NCI-H2107 (cell line): ENCODE measurements at places on chromosomes 1 and 21.
A peak's percentile ranks its signal among the peaks of the same experiment; 100 is the strongest.

GRCh38 chr1:170301596-170301995 is 155.8 kb downstream of the NTMT2 start:
- DNase-seq, result no peak

DNA sequence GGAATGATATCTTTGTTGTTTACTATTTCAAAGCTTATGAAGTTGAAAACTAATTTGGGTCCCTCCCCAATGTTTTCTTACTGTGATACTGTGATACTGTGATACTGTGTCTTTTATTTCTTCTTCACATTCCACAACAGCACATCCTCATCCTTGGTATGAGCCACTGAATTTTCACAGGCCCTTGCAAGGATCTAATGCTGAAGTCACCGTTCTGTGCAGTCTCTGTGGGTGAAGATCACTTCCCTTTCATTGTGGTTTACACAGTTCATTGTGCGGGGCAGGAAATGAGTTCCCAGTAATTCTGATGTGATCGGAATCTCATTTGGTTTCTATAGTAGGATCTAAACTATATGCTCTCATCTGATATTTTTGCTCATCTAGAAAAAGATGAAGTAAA is 32.1 kb upstream of the PAXBP1 start:
- no peak for DNase-seq

DNA sequence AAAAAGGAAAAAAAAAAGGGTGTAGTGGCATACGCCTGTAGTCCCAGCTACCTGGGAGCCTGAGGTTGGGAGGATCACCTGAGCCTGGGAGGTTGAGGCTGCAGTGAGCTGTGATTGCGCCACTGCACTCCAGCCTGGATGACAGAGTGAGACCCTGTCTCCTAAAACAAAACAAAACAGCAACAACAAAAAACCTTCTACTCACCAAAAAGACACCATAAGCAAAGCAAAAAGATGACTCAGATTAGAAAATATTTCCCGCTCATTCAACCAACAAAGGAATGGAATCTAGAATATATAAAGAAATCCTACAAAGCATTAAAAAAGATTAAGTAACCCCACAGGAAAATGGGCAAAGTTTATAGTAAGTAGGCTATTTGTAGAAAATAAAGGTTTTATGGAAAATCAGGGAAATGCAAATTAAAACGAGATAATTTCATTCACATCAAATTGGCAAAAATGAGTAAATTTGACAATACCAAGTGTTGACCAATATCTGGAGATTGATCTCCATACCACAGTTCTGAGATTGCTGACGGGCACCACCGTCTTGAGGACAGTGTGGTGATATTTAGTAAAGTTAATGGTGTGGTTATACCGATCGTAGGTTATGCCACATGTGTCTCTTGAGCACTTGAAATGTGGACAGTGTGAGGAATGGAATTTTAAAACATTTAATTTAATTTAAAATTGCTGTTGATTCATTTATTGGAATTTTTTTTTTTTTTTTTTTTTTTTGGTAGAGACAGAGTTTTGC is 54.0 kb downstream of the PIK3CD start:
- DNase-seq, result no peak

- DNase-seq, result no peak
Observed at GRCh38 chr1:205272536-205272935, 44.8 kb downstream of the TMCC2 start.

DNA sequence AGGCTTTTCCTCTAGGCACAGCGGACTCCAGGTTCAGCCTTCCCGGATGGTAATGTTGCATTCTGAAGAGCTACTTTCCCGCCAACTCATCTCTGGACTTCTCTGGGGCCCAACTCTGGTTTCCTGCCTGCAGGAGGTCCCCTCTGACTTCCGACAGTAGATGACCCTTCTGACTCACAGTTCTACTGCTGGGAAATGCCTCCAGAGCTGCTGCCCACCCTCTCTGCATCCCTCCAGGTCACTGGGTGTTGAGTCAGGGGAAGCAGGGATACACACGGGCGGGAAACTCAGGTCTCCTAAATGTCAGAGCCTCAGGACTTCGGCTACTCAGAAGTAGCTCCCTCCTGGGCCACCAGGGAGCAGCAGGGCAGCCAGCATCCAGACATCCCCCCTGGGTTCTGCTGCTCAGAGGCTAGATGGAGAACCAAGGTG is 2.1 kb upstream of the KIF21B start:
- no peak for DNase-seq

DNA sequence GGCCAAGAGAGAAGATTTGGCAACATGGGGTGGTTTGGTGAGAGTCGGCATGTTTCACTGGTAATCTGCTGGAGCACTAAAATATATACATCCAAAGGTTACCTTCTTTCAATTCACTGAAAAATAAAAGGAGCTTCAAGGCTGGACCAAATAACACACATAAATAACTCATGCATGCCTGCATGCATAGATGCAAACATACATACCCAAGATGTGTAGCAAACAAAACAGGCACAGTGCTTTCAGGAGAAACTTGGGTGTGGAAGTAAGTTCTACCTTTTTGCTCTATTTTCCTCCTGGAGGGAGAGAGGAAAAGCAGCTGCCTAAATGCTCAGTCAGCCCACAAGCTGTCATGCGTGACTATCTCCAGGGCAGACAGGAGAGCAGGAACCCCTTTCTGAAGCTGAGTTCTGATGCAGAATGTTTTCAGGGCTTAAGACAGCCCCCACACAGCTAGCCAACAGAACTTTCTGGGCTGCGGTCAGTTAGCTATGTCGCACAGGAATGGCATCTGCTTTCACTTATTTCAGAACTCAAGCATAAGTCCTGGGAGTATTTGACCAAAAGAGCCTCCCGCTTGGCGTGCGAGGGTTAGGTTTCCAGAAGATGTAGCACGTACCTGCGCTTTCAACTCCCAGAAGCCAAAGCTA is 166.2 kb downstream of the TOMM20 start:
- peak; percentile 70 for DNase-seq

- no peak for DNase-seq
Observed at GRCh38 chr1:25090707-25091422, 141.4 kb downstream of the SYF2 start.
